ENCODE measurements at places on chromosomes 12 and 14.
A peak's percentile ranks its signal among the peaks of the same experiment; 100 is the strongest.

GRCh38 chr14:96180043-96180874 is 24.4 kb upstream of the BDKRB2 start:
- no peak for DNase-seq

GRCh38 chr12:46981622-46982021 is 97.8 kb upstream of the PCED1B start:
- no peak for DNase-seq

- no peak for DNase-seq
Measured at GRCh38 chr12:25377469-25378177, 126.9 kb upstream of the KRAS start.

GRCh38 chr12:26830363-26830762 is 2.6 kb downstream of the ITPR2 start:
- DNase-seq = no peak

DNA sequence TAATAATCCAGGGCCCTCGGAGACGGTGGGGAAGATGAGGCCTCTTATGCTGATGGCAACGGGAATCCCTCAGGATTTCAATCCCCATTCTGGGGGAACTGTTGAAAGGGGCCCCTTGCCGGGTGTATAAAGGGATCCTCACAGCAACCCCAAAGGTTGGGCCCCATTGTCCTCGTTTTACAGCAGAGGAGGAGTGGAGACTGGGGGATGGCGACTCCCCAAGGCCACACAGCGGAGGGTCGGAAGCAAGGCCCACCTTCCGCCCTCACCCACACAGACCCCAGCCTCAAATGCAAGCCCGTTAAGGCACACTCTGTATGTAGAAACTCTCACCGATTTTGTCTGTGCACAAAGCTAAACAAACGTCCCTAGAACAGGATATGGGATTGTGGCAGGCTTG is 327.9 kb upstream of the DIO3 start:
- no peak for DNase-seq

- DNase-seq = no peak
Measured at GRCh38 chr12:122825773-122826724, 9.2 kb upstream of the HIP1R start.

GRCh38 chr12:48828293-48828692 is 10.0 kb downstream of the CACNB3 start:
- no peak for DNase-seq

- no peak for DNase-seq
Measured at GRCh38 chr14:52882824-52883223, 68.0 kb downstream of the FERMT2 start.

DNA sequence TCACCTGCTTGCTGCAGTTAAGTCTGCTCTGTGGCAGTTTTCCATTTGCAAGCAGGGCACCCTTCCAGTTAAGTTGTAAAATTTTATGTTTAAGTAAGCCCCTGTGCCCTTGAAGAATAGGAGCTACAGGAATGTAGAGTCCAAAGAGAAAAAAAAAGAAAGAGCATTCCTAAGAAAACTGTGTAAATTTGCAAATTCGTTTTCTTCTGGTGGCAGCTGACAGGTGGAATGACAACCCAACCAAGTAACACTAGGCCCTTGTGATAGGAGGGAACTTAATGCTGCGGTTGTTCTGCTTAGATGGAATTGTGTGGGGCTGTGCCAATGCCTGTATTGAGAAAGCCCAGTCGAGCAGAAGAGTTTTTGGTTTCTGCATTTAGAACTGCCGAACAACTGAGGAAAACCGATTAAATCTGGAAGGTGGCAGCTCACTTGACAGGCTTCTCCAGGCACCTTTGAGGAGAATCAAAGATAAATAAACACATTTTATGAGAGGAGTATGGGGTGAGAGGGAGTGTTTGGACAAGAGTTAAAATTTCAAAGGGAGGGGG is 280.0 kb downstream of the RAD51B start:
- DNase-seq = no peak

- no peak for DNase-seq
Measured at GRCh38 chr12:105206686-105207374, 29.1 kb downstream of the APPL2 start.

- no peak for DNase-seq
Measured at GRCh38 chr12:54605138-54605970, 16.9 kb upstream of the PPP1R1A start.

- DNase-seq = no peak
Measured at GRCh38 chr14:50928002-50928635, 16.2 kb downstream of the PYGL start.

DNA sequence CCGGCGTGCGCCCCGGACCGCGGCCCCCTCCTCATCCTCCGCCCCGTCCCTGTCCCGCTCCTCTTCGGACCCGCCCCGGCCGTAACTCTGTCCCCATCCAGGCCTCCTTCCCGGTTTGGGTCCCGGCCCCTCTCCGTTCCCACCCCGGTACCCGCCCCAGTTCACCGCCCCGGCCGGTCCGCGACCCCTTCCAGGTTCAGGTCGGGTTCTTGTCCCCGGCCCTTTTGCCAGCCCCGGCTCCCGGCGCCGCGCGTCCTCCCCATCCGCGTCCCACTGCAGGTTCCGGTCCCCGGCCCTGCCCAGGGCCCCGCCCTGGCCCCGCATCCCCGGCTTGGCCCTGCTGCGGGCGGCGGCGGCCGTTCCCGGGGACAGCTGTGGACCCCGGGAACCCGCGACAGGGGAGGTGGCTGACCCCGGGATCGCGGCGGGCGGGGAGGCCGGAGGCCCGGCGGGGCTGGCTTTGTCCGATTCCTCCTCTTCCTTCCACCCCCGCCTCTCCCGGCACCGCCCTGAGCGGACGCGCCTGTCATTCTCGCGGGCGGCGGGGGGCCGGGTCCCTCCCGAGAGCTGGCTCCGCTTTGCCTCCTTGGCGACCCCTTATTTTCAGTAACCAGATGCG is 601 bp downstream of the KLC1 start:
- DNase-seq = peak; percentile 36

DNA sequence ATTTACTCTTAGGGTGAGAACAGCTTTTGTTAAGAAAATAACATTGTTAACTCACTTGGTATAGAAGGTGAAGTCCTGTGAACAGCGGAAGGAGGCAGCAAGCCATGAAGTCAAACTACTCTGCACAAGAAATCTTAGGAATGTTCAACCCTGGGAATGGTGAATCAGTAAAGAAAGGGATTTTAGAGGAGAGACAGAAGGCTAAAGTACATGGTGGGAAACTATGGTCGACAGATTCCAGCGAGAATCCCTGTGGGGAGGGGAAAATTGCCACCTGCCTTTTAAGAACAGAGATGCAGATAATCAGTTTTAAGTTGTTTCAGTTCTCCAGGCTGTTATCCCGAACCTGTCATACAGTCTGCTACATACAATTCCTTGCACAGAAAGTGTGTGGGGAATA is 63.2 kb upstream of the PTPRR start:
- no peak for DNase-seq

GRCh38 chr14:75230140-75230792 is 48.4 kb upstream of the FOS start:
- DNase-seq = peak; percentile 82

DNA sequence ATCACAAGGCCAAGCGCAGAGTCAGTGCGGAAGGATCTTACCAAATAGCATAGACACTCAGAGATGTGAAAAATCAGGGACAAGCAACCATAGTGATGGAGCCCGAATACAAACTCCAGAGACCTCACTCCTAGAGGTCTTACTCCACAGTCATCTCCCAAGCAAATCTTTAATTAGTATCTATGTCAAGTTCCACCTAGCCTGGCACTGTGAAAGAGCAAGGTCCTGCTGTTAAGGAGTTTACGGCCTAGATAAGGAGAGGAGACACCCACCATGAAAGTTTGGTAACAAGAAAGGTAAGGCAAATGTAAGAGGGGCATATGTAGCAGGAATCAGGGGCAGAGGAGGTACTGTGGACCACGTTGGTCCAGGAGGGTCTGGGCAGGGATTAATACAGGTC is 7.4 kb upstream of the PLEKHG6 start:
- no peak for DNase-seq

DNA sequence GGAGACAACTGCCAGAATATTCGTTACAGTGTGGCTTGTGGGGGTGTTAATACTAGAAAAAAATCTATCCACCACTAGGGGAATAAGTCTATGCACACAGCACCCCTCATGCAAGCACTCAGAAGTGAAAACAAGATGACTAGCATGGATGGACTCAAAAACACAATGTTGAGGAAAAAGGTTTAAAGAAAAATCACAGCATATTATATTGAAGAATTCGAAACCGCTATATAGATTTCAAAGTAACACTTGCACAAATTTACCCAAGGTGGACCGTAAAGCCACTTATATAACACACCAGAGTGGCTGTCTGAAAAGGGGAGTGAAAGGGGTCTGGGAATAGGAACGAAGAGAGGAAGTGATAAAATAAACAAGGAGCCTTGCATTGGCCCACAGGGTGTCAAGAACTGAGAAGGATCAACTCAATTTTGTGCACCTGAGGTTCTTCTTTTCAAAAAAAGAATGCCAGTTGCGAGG is 544 bp downstream of the ABCD4 start:
- DNase-seq = no peak

DNA sequence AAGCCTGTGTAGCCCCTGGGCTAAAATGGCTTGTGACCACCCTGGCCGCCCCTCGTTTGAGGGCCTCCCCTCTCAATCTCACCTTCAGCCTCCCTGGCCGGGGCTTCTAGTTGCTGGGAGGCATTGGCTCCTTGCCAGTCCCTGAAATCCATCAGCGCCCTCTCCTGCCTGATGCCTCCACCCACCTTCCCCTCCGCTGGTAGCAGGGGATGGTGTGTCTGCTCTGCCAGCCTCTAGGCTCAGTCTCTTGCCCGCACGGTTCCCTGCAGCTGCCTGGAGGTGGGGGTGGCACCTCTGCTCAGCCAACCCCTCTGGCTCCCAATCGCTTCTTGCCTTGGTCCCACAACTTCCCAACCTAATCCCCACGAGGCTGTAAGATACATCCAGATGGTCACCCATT is 167.9 kb downstream of the PHETA1 start:
- DNase-seq = no peak

DNA sequence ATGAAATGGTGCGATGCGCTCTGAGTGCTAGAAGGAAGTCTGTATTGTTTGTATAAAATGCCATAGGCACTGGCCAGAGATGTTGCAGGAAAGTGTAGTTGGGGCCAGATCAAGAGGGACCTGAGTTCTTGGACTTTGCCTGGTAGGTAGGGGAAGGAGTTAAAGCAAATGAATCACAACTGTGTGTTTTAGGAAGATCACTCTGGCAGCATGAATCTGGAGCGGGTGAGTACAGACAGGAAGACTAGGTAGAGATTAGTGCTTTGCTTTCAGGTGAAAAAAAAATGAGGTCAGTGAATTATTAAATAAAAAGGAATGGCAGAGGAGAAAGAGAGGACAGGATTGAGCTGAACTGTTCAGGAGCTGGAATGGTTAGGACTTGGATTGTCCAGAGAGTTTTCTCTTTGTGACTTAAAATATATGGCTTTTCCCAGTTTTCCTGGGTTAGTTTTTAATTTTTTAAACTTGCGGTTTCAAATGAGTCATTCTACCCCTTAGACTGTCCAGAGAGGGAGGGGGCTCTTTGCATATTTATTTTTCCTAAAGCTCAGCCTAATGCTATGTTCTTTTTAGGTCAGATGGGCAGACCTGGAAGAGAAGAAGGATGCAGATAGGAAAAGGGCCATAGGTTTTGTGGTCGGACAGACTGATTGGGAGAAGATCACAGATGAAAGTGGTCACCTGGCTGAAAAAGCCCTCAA is 41.1 kb downstream of the PROX2 start:
- DNase-seq = no peak

GRCh38 chr12:69024413-69024812 is 91.4 kb upstream of the CPM start:
- DNase-seq = no peak

GRCh38 chr12:27549236-27549800 is 25.3 kb downstream of the PPFIBP1 start:
- DNase-seq = no peak

DNA sequence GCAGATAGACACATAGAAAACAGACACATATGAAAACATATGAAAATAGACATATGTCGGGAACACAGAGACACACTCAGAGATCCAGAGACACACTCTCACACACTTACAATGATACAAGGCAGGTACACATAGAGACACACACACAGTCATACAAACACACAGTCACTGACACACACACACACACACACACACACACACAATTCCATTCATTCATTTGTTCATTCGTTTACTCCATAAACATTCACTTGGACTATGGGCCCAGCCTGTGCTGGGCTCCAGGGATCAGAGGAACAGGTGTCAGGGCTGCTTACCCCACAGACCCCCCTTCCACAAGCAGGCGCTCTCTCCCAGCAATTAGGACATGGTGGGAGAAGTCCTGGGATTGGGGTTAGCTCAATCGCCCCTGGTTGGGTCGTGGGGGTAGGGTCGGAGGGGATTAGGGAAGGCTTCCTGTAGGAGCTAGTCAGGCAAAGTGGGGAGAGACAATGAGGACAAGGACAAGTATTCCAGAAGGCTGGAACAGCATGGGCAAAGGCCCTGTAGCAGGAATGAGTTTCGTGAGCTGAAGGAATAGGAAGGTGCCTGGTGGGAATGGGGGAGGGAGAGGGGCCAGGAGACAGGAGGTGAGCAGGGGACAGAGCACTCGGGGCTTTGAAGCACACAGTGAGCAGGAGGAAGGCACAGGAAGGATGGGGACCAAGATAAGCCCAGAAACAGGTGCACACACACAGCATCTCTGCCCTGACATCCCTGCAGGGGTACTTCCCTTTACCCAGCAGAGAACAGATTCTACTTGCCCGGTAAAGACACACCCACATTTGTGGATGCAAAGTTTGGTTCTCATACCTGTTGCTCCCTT is 6.5 kb downstream of the RASAL1 start:
- DNase-seq = no peak

DNA sequence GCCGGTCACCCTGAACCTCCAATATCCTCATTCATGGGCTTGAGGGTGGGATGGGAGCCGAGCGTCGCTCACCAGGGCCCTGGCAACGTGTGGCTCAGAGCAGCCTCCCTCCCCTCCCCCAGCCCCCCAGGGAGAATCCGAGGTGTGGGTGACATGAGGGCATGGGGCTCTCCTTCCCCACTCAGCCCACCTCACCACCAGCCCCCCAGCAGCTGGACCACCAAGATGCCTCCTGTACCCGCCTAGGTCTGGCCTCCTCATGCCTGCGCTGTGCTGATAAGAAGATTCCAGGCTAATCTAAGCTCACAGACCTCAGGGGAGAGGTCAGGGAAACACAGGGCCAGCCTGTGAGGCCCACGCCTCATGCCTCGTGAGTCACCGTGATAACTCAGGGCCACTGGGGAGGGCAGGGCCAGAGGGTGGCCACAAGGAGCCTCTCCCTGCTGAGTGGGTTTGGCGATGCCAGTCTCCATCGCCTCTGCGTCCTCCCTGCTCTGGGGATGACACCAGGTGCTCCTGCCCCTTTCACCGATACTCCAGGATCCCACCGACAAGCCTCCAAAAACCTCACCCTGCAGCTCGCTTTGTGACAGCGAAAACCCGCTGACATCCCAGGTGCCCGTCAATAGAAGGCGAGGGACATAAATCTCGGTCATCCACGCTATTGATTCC is 56.9 kb downstream of the TESC start:
- no peak for DNase-seq

- DNase-seq = no peak
Measured at GRCh38 chr12:9881988-9882387, 699 bp downstream of the KLRF2 start.

GRCh38 chr14:81412779-81413178 is 12.7 kb upstream of the STON2 start:
- no peak for DNase-seq

- no peak for DNase-seq
Measured at GRCh38 chr14:86057018-86057667, 527.2 kb downstream of the FLRT2 start.

GRCh38 chr12:53097564-53098353 is at the start of gene IGFBP6:
Gene IGFBP6 (plus strand): TSS chr12:53097667. CDS start chr12:53097718, 51 bp downstream.
- peak; percentile 78 for DNase-seq

All from CD8-positive, alpha-beta memory T cell (primary cell).